Urothelium cell line (cell line): ENCODE measurements at places on chromosomes 2 and 18.

- peak; percentile 20 for DNase-seq
These were observed 1341.8 kb upstream of the NXPH2 start for GRCh38 chr2:140122001-140122400.

DNA sequence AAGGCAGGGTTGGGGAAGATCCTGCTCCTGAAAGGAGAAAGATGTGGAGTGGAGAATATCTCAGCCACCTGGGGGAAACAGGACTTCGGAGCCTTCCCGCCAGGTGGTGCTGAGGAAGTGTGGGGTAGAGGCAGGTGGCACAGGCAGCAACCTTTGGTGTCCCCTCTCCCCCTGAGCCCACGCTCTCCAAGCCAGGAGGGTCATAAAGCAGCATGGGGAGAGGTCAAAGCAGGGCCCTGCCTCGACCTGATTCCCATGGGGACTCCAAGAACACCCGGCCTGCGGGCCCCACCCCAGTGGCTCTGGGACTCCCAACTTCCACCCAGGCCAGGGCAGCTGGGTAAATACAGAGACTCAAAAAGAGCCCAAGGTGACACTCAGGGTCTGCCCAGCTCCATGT is 54.3 kb upstream of the SLC66A3 start:
- no peak for DNase-seq

- DNase-seq: no peak
These were observed 198.3 kb downstream of the PIEZO2 start for GRCh38 chr18:10950876-10951630.

DNA sequence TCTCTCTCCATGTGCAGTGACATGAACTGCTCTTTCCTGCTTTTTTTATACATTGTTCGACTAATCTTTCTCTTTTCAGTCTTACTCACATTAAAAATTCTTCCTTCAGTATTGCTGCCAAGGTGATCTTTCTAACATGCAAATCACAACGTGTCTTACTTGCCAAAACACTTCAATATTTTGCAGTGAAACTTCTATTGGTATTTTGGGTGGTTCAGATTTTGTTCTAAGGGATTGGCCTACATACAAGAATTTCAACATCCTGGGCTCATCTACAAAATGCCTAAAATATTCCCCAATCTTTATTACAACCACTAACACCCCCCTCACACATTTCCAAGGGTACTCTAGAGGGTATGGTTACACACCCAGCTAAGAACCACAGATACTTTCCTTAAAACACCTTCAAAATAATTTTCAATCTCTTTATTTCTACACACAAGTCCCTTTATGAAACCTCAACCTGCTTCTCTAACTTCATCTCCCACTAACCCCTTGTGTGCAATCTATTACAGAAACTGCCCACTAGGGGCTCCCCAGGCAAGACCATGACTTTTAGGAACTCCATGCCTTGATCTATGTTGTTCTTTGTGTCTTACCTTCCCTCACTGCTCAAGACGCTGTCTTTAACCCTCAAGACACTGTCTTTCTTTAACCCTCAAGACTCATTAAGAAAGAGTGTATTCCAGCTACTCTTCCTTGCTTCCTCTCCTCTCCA is 50.9 kb downstream of the COL3A1 start:
- no peak for DNase-seq

DNA sequence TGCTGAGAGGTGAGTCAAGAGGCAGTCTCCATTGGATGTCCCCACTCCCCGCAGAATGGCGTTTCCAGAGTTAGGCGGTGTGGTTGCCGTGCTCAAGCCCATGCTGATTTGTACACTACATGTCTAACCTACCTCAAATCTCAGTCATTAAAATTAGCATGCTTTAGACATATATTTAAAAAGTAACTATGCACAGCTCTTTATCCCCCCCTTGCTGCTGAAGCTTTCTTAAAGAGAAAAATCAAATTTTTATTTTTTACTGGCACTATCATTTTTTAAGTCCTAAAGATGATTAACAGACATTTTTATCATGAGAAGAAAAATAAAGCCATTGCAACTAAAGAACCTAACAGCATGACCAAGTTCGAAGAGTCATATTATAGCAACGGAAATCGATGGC is 42.9 kb downstream of the BOLA3 start:
- no peak for DNase-seq

DNA sequence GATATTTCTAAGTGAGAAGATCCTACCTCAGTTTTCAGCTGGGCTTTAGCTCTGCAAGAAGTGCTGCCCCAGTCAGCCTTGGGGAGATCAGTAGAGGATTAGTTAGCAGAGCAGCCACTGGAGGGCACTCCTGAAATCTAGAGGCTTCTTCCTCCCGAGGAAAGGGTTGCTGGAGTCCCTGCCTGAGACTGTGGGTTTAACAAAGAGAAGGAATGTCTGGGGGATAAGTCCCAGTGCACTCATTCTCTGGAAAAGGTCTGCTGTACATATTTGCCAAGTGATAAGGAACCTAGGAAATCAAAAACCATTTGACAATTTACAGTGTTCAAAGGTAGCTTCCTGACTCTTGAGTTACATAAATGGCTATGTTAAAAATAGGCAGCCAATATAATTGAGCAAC is 207.2 kb downstream of the SLC8A1 start:
- peak; percentile 67 for DNase-seq

- no peak for DNase-seq
These were observed 33.6 kb downstream of the TRIB2 start for GRCh38 chr2:12750166-12750905.

DNA sequence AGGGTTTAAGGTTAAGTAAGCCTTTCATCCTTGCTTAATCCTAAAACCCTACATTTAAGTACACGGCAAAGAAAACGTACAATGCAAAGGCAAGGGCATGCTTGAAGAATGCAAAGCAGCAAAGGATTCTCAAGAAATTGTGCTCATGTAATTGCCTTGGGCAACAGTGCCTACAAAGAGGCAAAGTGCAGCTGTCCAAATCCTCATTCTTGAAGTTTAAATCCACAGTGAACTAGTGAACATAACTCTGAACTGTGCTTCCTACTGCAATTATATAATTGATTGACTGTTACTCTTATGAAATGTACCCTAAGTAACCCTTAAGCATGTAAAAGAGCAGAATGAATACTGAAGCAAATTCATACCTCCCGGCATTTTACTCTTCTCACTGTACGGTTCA is 85.4 kb downstream of the MAP3K20 start:
- no peak for DNase-seq

DNA sequence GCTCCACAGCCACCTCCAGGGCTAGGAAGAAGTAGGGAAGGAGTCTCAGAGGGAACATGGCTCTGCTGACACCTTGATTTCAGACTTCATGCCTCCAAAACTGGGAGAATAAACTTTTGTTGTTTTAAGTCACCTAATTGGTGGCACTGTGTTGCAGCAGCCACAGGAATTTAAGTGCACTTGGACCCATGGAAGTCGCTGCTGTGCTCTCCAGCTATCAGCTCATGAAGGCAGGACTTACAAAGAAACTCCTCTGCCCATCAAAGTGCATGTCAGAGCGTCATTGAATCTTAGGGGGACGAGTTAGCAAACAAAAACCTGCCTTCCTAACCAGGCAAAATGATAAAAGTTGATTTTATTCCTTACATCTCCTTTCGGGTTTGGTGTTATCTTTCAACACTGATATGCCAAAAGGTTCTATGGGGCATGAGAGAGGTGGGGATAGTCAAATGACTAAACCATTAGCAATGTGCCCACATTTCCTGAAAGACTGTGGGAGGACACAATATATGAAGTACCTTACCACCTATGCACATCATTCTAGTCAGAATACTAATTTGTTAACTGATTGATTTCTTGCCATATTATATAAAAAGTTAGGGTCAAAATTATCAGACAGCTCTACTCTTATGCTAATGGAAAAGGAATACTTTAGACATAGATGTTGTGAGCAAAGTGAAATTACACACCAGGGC is 235.8 kb upstream of the TNP1 start:
- no peak for DNase-seq

GRCh38 chr2:168119515-168120141 is 127.8 kb downstream of the STK39 start:
- DNase-seq: peak; percentile 28

- no peak for DNase-seq
These were observed 17.2 kb downstream of the THOC1 start for GRCh38 chr18:250685-251084.

GRCh38 chr18:79965119-79965902 is 868 bp downstream of the HSBP1L1 start:
- peak; percentile 62 for DNase-seq

- DNase-seq: no peak
These were observed 5.1 kb upstream of the SMAD7 start for GRCh38 chr18:48955830-48956261.

GRCh38 chr2:234291765-234292204 is 205.1 kb downstream of the ARL4C start:
- DNase-seq: peak; percentile 58

DNA sequence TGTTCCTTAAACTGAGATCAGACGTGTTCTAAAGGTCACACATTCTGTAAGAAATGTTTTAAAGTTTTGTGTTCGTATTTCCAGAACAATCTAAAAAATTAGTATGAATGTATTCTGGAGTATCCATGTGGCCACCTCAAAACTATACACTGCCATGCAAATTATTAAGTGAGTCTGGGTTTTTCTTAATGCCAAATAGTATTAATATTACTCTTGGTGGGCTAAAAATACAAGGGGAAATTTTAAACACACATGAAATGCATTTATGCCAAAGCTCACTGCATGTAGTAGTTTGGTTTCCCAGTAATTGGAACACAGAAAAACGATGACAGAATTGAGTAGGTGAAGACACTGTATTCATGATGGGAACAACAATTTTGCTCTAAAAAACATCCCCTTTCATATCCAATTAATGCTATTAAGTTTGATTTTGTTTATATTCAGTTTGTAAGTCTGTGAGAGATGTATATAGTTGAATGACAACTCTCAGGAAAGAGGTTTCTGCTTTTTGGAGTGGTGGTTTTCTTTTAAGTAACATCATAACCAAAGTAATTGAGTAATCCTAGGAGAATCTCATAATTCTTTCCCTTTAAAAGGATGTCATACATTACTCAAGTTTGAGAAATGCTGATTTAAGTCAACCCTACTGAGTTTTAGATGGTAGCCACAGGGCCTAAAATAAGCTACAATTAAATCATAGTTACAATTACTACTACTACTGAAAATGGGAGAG is 75.7 kb upstream of the CDCA7 start:
- DNase-seq: no peak

- no peak for DNase-seq
These were observed 2033.7 kb upstream of the CELF4 start for GRCh38 chr18:39599251-39599650.

DNA sequence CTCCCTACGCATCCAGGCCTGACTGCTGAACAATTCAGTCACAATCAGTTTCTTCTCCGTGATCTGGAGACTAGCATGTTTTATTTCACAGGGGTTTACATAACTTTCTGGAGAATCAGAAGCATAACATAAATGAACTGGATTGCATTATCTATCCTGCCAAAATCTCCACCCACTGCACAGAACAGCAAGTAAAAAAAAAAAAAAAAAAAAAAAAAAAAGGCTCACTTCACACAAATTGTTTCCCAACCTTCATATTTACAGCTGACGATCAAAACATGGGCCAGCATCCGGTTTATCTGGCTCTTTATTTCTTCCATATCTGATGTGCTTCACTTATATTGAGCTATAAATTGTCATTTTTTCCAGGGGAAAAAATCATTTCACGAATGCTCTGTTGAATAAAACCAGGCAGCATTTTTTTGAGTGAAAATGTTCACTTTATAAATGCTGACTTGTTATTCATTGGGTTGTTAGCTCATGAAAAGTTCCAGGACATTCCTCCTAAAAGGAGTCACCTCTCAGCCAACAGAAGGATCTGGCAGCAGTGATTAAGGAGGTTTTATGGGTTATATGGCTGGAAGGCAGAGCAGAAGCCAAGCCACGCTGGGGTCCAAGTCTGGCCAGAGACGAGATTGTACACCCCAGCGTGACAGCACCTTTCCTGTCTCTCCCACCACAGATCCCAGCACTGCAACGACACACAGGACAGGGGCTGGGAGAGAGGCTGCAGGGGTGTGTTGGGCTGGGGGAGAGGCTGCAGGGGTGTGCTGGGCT is 51.2 kb upstream of the GLI2 start:
- DNase-seq: no peak

DNA sequence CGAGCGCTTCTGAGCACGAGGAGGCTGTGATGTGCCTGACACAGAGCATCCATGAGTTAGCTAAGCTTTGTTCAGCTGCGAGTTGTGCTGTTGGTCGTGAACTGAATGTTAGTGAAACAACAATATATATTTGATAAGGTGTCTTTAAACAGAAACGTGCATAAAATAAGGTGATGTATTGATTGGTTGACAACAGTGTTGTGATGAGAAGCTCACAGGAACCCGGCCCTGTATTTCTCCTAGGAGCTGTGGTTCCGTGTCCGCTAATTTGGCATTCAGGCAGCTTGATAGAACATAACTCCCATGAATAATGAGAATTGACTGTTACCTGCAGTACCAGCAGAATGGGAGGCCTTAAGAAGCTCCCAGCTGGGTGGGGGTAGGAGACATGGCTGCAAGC is 146.4 kb upstream of the MYCN start:
- DNase-seq: no peak

GRCh38 chr2:73740767-73741166 is 3.6 kb upstream of the TPRKB start:
- DNase-seq: no peak

- DNase-seq: no peak
These were observed 249.4 kb upstream of the CTAGE1 start for GRCh38 chr18:22667156-22667555.

DNA sequence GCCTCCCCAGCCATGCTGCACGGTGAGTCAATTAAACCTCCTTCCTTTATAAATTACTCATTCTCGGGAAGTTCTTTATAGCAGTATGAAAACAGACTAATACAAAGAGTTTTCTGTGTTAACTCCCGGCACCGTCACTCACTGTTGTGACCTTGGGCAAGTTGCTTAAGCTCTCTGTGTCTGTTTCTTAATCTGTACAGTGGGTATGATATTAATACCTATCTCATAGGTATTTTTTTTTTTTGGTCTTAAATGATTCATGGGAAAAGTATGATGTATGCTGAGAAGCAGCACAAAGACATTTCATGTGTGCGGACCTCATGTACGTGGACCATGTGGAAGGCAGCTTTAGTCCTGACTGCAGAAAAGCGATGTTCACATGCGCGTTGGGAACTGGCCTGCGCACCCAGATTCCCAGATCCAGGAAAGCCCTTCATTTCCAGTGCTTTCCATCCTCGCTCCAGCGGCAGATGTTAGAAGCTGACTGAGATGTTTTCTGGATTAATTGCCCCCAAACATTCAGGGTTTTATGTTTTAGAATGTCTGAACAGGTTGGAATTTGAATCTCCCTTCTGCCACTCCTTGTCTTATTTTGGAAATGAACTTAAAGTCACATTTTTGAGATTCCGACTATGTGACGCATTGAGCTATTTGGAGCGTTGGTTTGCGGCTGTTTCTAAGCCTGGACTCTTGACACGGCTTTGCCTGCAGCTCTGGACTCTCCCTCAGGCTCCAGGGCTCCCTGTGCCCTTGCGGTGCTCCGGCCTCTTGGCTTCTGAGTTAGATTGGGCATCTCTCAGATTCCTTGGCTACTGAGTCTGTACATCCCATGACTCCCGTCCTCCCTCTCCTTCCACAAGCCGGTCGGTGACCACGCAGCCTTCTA is 61.4 kb downstream of the SLC4A3 start:
- peak; percentile 76 for DNase-seq

- DNase-seq: no peak
These were observed 90.3 kb downstream of the AKAIN1 start for GRCh38 chr18:5106730-5107129.
